Large intestine (tissue), 12 donors: ENCODE measurements at places on chromosomes 4 and X.
A peak's percentile ranks its signal among the peaks of the same experiment; 100 is the strongest.

GRCh38 chr4:54233277-54233696, 4.2 kb downstream of the PDGFRA start:
- DNase-seq: peak; percentile 79
- H3K4me1 ChIP-seq: peaks cover 28% of the 10 kb centered on the region
- peak overlapping the region; percentile 24 for H3K27ac ChIP-seq
- no peaks in the 10 kb centered on the region for H3K36me3 ChIP-seq

GRCh38 chr4:40976343-40976742, 226.6 kb downstream of the NSUN7 start:
- peak; percentile 42 for DNase-seq
- no peak overlapping the region for H3K4me3 ChIP-seq
- H3K36me3 ChIP-seq: no peaks in the 10 kb centered on the region
- H3K4me1 ChIP-seq: no peaks in the 10 kb centered on the region
- H3K27me3 ChIP-seq: no peaks in the 10 kb centered on the region

DNA sequence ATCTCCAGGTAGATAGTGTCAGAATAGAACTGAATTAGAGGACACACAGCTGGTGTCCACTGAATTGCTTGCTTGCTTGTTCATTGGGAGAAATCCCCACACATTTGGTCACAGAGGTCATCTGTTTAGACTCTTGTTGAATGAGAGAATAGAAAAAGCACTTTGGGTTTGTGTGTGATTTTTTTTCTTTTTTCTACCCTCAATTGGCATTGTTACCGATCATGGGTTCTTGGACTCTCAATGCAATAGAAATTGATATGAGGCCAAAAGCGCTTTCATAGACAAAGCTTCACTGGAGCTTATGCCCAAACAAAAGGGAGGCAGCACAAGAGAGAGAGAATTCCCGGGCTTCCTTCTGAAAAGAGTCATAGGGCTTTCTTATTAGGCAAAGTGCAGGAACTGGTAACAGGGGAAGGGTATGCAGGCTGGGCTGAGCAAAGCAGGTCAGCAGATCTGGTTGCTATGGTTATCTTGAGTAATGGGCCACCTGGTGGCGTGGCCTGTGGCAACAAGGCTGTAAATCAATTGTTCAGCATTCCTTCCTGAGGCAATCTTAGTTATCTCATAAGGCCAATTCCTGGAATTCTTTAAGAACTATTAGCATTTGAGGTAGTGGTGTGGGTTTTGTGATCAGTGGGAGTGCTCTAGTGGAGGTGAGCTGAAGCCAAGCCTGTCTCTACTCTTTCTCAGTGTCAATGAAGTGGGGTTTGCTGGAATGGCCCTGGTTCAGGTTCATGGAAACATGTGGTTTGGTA, 5.3 kb upstream of the GPR82 start:
- peaks cover 3% of the 10 kb centered on the region for H3K36me3 ChIP-seq
- no peak overlapping the region for H3K4me3 ChIP-seq
- peaks cover 11% of the 10 kb centered on the region for H3K4me1 ChIP-seq
- no peaks in the 10 kb centered on the region for H3K27me3 ChIP-seq
- peak overlapping the region; percentile 52 for H3K27ac ChIP-seq
- peak; percentile 39 for DNase-seq

- no peak overlapping the region for H3K27ac ChIP-seq
- peaks cover 47% of the 10 kb centered on the region for H3K27me3 ChIP-seq
- no peaks in the 10 kb centered on the region for H3K4me1 ChIP-seq
- no peak overlapping the region for H3K4me3 ChIP-seq
- H3K36me3 ChIP-seq: no peaks in the 10 kb centered on the region
Measured at GRCh38 chr4:8582941-8583654, 2.9 kb downstream of the GPR78 start.

DNA sequence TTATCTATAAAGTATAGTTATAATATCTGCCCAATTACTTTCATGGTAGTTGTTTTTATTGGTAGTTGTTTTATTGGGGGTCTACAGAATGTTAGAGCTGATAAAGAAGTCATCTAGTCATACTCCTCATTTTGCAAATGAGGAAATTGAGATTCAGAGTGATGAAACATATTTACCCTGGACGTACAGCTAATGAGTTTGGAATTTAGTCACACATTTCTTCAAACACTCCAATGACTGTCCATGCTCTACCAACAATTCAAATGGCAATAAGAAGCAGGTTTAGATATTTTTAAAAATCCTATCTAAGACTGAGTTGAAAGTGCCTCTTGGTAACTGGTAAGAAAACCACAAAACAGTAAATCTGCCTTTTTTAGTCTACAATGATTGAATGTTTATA, 98.2 kb downstream of the MAGEC1 start:
- H3K27me3 ChIP-seq: no peaks in the 10 kb centered on the region
- no peaks in the 10 kb centered on the region for H3K4me1 ChIP-seq
- DNase-seq: no peak
- no peak overlapping the region for H3K27ac ChIP-seq
- no peaks in the 10 kb centered on the region for H3K36me3 ChIP-seq

- H3K27me3 ChIP-seq: no peaks in the 10 kb centered on the region
- DNase-seq: no peak
- no peaks in the 10 kb centered on the region for H3K4me1 ChIP-seq
Measured at GRCh38 chr4:55089916-55090315, 35.5 kb downstream of the KDR start.

GRCh38 chr4:185304541-185304940, 91.2 kb downstream of the LRP2BP start:
- H3K27me3 ChIP-seq: no peaks in the 10 kb centered on the region
- H3K4me1 ChIP-seq: peaks cover 7% of the 10 kb centered on the region
- no peak overlapping the region for H3K27ac ChIP-seq
- H3K36me3 ChIP-seq: peaks cover 8% of the 10 kb centered on the region

GRCh38 chr4:167238226-167238625, 3.9 kb upstream of the SPOCK3 start:
- H3K27me3 ChIP-seq: peaks cover 20% of the 10 kb centered on the region
- no peaks in the 10 kb centered on the region for H3K4me1 ChIP-seq
- no peak overlapping the region for H3K27ac ChIP-seq
- H3K4me3 ChIP-seq: no peak overlapping the region
- no peak for DNase-seq

GRCh38 chr4:150664935-150665334, 83.0 kb downstream of the MAB21L2 start:
- no peak overlapping the region for H3K4me3 ChIP-seq
- H3K4me1 ChIP-seq: no peaks in the 10 kb centered on the region
- H3K27ac ChIP-seq: no peak overlapping the region
- no peaks in the 10 kb centered on the region for H3K27me3 ChIP-seq
- peak; percentile 45 for DNase-seq
- H3K36me3 ChIP-seq: peaks cover 2% of the 10 kb centered on the region
